ENCODE measurements at places on chromosomes 1 and 21.

GRCh38 chr1:100390531-100390930, 38.2 kb downstream of the CDC14A start:
- peak; percentile 44 for DNase-seq

DNA sequence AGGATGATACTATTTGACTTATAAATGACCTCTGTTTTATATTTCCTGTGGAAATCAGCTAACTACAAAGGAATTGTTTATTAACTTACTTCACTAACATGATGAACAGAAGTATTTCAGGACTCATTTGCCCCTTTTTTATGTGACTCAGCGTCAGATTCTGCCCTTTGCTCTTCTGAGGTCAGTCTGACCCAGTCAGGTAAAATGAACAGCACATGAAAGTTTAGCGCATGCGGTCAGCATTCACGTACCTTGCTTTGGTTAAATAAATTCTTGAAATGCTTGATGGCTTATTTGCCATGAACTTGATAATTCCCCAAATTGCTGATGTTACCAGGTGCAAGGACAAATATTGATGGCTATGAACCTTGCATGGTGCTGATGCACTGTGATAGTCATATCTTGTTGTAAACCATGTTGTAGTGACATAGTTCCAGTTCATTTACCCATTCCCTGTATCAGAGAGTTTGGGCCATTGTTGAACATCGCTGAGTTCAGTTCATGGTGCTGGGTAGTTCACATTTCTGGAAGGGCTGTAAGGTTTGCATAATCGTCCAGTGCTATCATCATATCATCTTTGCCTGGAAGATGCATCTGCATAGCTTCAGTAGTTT, 133.4 kb downstream of the NFIA start:
- no peak for DNase-seq

GRCh38 chr1:14767075-14767474, 168.6 kb downstream of the KAZN start:
- no peak for DNase-seq

- DNase-seq = no peak
Measured at GRCh38 chr1:27661412-27662075, 10.4 kb downstream of the IFI6 start.

GRCh38 chr1:196993916-196994315, 16.6 kb downstream of the CFHR5 start:
- DNase-seq = no peak

DNA sequence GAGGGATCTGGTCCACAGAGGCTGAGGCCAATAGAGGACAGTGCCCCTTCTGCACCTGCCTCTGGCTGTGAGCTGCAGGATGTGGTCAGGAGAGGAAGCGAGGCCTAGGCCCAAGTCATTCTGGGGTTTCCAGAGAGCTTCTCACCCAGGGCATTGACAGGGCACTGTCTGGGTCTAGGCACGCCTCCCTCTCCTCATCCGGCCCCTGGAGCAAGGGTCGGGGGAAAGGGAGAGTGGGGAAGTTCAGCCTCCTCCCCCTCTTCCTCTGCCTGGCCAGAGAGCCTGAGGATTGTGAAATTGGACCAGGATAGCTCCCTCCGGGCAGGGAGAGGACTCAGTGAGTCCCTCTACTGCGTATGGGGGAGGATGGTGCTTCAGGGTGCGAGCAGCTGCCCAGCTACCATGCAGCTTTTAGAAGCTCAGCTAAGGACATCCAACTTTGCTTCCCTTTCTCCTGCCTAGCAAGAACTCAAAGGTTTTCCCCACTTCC, 6.3 kb upstream of the INAVA start:
- peak; percentile 72 for DNase-seq

DNA sequence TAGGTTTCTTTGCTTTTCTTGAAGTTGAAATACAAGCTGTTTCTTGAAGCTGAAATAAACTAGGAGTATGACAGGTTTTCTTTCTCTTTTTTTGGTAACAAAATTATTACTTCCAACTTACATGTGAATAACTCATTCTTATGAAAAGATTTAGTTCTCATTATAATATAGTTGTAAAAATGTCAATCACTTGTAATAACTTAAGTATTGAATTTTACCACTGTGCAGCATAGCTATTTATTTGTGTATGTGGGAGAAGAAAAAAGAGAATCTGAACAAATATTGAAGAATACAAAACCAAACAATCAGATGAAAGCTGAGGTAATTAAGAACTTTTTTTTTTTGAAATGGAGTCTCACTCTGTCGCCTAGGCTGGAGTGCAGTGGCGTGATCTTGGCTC, 11.1 kb downstream of the CLIC4 start:
- DNase-seq = no peak

DNA sequence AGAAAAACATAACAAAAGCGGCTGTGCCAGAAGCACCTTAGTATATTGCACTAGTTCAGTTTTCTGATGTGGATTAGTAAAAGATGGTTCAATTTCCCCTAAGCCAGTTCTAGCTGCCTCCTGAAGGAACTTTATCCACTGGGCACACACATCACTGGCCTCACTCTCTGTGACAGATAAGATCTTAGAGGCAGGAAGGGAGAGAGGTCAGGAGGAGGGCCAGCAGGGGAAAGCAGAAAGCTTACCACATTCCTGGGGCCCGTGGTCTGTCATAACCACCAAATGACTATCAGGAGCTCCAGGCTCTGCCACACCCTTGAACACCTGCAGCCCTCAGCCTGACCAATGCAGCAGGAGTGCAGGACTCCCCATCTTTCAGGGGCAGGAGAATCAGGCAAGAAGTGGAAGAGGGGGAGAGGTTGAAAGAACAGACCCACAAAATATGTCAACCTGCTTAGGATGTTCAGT, 37.8 kb downstream of the LRRC71 start:
- no peak for DNase-seq

DNA sequence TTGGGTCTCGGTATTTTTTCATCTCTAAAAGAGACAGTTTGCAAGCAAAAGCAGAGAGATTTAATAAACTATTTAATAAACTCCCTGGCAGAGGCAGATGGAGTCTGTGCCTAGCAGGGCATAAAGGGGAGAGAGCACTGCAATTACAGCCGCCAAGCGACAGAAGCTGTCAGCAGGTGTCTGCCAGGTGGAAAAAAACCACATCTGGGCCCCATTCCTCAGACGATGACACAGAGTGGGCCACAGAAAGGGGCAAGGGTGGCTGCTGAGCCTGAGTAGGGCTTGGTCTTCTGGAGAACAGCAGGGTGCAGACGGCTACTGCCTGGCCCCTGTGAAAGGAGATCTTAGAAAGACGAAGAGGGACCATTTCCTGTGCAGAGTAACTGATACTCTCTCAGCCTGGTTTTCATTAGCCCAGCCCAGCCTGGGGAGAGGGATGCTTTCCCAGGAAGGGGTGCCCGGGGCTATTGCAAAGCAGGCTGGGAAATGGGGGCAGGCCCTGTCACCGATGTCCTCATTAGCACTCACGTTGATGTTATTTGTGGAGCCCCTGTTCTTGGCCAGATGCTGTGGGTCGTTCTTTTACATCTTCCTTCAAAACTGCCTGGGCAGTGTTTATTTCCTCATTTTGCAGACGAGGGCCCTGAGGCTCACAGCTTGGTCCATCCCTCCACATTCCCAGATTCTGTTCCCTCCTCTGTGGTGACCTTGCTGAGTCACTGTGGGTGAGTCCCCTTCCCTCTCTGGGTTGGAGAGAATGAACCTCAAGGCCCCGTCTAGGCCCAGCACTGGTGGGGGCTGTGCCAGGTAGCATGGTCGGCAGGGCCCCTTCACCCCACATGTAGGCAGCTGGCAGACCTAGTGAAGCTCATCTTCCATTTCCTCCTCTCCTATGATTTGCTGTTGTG, 472.7 kb downstream of the PTPRU start:
- no peak for DNase-seq

DNA sequence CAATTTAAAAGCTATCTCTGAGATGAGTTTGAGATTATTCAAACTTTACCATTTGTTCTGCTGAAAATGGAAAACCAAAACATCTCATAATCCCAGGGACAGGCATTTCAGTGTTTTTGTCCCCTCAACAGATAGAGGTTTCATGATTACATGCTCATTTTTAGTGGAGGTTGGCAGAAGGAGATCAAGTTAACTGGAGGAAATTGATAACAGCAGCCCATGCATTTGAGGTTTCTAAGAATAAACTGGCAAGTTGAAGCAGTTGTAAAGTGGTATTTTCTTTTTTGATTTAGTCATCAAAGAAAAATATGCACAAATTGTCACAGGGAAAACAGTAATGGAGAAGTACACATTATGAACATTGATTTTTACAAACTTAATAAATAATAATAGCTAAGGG, 205.8 kb downstream of the PLA2G4A start:
- DNase-seq = no peak

- no peak for DNase-seq
Measured at GRCh38 chr1:226964611-226965486, 24.8 kb downstream of the COQ8A start.

GRCh38 chr1:227952374-227953021, 4.8 kb upstream of the WNT9A start:
- DNase-seq = no peak

DNA sequence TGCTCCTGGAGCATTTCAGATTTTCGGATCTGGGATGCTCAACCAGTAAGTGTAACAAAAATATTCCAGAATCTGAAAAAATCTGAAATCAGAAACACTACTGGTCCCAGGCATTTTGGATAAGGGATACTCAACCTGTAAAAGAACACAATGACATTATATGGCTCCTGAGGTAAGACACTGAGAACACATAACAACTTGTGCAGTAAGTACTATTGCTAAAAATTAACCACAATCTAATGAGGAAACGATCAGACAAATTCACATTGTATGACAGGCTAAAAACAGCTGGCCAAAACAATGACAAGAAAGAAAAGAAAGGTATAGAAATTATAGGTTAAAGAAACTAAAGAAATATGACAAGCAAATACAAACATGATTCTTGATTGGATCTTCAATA, 54.9 kb downstream of the LTN1 start:
- no peak for DNase-seq

- DNase-seq = no peak
Measured at GRCh38 chr1:23742670-23743286, 493 bp upstream of the ELOA start.

DNA sequence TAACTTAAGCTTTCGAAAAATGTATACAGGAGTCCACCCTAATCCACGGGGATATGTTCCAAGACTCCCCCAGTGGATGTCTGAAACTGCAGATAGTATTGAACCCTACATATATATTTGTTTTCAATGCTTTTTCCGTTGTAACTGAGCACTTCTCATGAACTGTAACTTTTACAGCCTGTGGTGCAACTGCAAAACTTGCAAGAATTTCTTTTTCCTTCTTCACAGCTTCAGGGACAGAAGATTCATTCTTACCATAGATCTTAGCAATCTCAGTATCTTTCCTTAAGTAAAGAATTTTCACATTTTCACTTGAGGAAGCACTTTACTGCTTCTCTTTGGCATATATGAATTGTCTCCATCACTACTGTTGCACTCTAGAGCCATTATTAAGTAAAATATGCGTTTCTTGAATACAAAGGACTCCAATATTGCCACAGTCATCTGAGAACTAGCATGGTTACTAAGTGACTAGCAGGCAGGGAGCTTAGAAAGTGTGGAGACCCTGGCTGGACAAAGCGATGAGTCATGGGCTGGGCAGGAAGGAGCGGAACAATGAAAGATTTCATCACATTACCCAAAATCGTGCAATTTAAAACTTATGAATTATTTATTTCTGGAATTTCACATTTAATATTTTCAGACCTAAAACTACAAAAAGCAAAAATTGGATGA, 14.1 kb downstream of the DPYD start:
- DNase-seq = no peak

- no peak for DNase-seq
Measured at GRCh38 chr1:217574265-217574949, 56.5 kb downstream of the GPATCH2 start.

DNA sequence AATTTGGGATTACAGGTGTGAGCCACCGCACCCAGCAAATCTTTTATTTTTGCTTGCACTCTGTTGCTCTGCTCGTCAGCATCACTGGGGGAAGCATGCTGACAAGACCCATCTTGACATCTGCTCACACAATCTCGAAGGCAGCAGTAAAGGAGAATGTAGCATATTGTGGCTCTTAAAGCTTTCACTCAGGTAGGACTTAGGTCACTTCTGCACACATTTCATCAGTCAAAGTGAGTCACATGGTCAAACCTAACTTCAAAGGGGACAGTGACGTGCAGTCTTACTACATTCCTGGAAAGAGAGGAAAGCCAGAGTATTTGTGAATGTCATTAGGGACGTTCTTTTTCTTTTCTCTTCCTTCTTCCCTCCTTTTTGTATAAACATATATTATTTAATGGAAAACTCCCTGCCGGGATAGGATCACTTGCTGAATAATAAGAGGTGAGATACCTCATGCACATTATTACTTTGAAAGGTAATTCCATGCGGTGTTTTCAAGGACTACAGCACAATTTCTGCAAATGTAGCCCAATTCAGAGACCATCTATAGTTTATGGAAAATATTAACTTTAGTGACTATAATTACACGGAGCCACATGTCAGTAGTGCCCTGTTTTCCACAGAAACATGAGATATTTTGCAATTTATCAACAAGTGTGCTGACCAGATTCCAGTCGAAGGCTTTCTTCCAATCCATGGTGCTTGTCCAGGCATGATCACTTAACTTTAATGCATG, 19.3 kb upstream of the ACBD6 start:
- DNase-seq = no peak

DNA sequence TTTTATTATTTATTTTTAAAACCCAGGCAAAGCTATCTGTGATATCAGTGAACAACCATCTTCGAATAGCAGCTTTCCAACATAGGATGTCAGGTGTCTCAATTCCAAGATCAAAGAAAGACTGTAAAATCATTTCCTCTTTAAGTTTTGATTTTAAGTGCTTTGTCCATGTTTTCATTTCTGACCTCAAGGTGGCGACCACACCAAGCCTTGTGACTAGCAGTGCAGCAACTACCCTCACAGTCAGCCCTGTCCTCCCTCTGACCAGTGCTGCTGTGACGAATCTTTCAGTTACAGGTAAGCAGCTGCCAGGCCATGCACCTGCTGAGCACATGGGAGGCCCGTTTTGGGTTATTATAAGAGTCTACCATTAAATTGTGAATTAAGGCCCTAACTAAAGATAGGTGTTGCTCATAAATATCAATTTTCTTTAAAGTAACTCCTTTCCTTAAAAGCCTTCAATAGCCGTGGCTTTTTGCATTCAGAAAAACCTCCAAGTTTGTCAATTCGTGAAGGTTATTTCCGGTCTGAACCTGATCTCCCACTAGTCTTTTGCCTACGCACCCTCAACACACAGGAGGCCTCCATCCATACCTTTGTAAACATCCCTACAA, 117.0 kb downstream of the CD247 start:
- peak; percentile 36 for DNase-seq

- DNase-seq = no peak
Measured at GRCh38 chr1:33723251-33723650, 140.6 kb upstream of the HMGB4 start.

GRCh38 chr1:21633992-21634805, 35.0 kb downstream of the RAP1GAP start:
- no peak for DNase-seq

DNA sequence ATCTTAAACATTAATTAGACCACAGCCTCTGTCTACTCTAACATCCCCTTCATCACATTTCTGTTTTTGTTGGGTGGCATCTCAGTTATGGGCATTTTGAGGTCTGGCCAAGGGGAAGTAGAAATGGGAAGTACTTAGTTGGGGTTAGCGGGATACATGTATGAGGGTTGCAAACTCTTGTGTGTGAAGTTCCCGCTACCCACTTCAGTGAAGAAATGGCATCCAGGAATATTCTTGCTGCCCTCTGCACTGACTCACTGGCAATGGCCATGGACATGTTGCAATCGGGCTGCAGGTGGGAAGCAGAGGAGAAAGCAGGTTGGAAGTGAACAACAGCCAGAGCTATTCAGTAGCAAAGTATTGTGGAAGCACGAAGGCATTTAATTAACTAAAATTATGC, 7.4 kb downstream of the CD48 start:
- DNase-seq = no peak

GRCh38 chr1:224768971-224769370, 152.9 kb downstream of the CNIH3 start:
- no peak for DNase-seq

- DNase-seq = no peak
Measured at GRCh38 chr21:36926989-36927718, 39.3 kb downstream of the HLCS start.
